ENCODE measurements at places on chromosomes 13 and 19.
A peak's percentile ranks its signal among the peaks of the same experiment; 100 is the strongest.

GRCh38 chr19:10105509-10106099 lies 558 bp upstream of the PPAN start:
- DNase-seq = no peak

DNA sequence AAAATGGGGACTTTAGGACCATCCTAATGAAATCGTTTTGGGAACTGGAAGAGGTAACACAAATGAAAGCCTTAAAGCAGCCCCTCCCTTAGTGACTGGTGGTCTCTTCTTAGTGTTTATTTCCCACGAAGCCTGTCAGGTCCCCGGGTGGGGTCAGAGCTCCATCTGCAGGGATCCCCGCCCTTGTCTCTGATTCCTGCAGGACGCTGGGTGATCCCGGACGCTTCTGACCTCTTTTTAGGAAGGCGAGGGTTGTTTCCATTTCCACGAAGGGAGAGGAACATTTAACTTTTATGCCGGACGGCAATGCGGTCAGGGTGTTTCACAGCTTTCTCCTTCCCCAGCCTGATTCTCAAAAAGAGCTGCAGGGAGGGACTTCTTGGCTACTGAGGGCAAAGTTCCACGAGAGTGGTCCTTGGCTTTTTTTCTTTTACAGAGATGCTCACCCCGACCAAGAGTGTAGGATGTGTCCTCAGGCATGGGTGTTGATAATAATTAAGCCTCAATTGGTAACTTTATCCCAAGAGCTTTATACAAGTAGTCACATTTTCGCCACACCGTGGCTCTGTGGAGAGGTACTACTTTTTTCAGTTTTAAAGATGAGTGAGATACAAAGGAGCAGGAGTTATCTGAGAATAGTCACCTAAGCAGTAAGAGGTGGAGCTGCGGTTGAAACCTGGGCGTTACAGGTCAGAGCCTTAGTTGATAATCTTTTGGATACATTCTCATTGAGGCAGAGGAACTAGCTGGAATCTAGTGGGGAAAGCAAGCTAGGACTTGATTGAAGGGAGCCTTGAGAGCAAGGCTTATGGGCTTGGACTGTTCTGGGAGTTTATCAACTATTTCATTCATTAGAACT lies 813 bp downstream of the ZNF284 start:
- no peak for DNase-seq

DNA sequence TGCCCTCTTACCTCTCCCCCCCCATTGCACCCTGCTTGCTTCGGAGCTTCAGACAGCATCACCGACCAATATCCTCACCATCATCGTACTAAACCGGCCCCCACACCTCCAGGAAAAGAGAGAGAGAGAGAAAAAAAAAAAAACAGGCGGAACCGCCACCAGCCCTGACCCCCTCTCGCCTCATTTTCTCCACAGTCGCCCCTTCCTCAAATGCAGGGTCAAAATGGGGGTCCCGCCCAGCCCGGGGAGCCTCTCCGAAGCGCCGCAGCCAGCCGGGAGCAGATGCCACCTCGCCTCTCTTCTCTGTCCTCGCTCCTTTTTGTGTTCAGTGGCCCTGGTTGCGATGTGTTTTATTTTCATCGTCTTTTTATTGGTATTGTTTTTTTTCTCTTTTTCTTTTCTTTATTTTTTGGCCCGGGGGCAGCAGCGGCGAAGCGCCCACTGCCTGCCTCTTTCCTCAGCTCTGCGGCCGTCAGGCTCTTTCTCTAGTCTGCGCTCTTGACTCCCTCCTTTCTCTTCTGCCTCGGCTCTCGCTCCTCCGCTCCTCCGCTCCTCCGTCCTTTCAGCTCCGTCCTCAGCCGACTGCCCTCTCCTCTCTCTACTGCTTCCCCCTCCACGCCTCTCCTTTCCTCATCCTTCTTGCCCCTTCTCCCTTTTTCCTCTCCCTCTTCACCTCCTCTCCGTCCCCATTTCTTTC lies 41.4 kb downstream of the DEDD2 start:
- peak; percentile 53 for DNase-seq

DNA sequence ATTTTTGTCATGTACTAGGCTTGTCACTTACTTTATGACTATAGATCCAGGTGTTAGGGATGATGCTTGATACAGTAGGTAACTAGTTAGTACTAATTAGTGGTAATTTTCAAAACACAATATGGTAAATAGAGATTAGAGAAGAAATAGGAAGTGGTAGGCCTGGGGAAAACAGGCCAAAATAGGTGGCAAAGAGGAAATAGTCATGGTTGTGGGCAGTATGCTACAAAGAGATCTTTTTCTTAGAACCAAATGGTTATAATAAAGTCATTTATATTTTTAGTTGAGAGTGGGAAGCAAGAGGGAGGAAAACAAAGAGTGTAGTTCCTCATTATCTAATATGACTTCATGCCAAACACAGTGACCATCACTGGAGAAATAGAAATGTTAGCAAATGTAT lies 9.1 kb upstream of the VWA8 start:
- DNase-seq = no peak

GRCh38 chr13:94119360-94119936 lies 360.0 kb downstream of the DCT start:
- DNase-seq = peak; percentile 74

GRCh38 chr13:50126993-50127725 lies 111.9 kb downstream of the KCNRG start:
- peak; percentile 66 for DNase-seq

GRCh38 chr19:1873524-1874473 lies 10.4 kb upstream of the KLF16 start:
- DNase-seq = no peak

DNA sequence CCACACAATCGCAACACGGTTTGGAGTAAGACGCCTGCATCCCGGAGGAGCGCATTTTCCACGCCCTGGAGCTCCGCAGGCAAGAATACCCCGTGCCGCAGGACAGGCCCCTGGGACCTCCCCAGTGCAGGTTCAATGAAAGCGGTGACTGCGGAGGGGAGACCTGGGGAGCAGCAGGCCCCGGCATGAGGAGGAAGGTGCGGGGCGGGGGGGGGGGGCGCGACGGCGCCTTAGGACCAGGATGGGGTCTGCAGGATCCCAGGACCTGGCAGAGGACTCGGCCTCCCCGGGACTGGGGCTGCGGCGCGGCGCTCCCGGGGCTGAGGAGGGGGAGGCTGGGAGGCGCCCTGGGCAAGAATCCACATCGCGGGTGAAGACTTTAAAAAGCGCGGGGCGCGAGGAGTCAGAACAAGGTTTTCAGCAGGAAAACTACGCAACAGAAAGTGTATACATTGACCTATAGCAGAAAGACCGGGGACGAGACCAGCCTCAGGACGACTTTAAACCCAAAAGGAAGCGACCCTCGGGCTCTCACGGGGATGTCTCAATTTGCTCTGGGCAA lies 432 bp downstream of the ZNF611 start:
- DNase-seq = no peak
